ENCODE measurements at places on chromosomes 6 and 20. TPM values are rescaled to one million over a fixed set of nuclear protein-coding genes. Genes with fewer than 3 reads are reported as not detected.

Gene CLIC1
- 420 TPM for total RNA-seq

Gene PRKN
- total RNA-seq: 5.1 TPM

Gene SLC17A4
- total RNA-seq: not detected

Gene DEFB132
- not detected for total RNA-seq

Gene CALHM6
- total RNA-seq: 1.3 TPM

Gene BAK1
- total RNA-seq: 51.4 TPM

DNA sequence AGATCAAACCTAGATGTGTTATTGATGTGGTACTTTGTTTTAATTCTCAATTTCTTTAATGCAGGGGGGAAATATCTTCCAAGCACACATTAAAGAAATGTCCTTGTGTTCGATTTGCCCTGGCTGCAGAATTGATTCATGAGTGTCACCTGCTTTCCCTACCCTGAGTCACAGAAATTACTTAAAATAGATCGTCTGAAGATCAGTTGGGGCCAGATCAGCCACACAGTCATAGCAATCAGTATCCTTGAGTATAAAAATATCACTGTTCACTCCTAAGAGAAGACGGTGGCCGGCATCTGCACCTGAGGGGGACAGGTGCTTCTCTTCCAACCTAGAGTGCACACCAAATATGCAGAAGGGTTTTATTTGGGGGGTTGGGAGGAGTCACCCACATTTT, 115.2 kb upstream of the RIN2 start:
- no peak overlapping the region for H3K4me3 ChIP-seq
- H3K4me1 ChIP-seq: no peaks in the 10 kb centered on the region
- no peak for DNase-seq
- H3K27ac ChIP-seq: no peak overlapping the region
- no peaks in the 10 kb centered on the region for H3K27me3 ChIP-seq

- no peak for DNase-seq
- H3K27ac ChIP-seq: no peak overlapping the region
- peaks cover 38% of the 10 kb centered on the region for H3K4me1 ChIP-seq
- H3K4me3 ChIP-seq: no peak overlapping the region
- H3K27me3 ChIP-seq: peaks cover 2% of the 10 kb centered on the region
Observed at GRCh38 chr6:14442242-14442641, 324.7 kb downstream of the CD83 start.

DNA sequence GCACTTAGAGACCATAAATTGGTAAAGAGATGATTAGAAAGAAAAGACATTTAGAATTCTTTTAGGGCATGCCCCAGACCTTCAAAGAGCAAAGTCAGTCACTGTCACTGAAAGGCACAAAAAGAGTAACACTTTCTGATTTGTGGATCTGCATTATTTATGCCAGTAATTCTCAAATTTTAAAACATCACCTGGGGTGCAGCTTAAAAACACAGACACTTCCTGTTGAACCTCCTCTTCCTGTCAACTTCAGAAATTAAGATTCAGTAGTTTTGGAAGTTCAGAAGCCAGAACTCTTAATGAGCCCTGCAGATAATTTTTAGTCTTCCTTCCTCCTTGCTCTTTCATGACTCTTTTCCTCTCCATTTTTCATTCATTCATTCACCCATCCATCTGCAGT, 137.5 kb downstream of the NRN1 start:
- no peak for DNase-seq
- H3K27ac ChIP-seq: no peak overlapping the region
- H3K4me1 ChIP-seq: peaks cover 9% of the 10 kb centered on the region
- H3K36me3 ChIP-seq: no peaks in the 10 kb centered on the region

DNA sequence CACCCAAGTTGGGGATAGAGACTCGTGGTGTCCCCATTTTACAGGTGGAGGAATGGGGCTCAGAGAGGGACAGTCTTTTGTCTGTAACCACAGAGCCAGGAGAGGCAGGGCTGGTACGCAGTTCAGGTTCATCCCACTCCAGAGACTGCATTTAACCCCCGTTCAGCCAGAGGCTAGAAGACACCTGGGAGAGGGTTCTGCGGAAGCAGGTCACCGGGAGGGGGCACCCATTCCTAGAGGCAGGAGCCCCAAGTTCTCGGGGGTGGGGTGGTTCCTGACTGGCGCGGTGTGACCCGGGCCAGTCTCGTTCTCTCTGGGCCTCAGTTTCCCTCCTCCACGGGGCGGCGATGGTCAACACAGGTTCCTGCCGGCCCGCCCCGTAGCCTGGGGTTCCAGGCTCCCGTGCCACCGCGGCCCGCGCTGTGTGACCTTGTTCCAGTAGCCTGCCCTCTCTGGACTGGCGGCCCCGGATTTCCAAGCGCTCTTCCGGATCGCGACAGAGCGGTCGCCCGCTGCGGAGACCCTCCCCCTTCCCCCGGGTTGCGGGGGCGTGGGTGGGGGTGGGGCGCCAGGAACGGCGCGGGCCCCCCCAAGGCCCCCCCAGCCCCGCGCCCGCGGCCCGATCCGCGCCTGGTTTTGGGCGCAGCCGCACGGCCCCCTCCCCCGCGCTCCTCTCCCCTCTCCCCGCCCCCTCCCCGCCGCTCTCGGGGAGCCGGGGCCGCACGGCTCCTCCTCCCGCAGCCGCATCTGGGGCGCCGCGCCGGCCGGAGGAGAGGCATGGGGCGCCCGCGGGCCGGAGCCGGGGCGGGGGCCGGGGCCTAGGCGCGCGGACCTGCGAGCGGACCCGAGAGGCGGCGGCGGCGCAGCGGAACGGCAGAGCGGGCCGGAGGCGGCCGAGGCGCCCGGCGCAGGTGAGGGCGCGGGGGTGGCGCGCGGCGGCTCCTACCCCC, at the start of gene DLGAP4:
Gene DLGAP4 (plus strand): TSS at position 738 of the 950 bp plus-strand sequence. CDS start 125,379 bp downstream, outside the sequence.
- no peak within 1 kb of the TSS for H3K27ac ChIP-seq
- DNase-seq: no peak
- H3K4me1 ChIP-seq: peaks cover 4% of the 10 kb centered on the region

GRCh38 chr6:27188885-27189418, 58.5 kb upstream of the PRSS16 start:
- H3K27ac ChIP-seq: no peak overlapping the region
- peak; percentile 55 for DNase-seq
- H3K4me3 ChIP-seq: peak overlapping the region; percentile 95
- peaks cover 3% of the 10 kb centered on the region for H3K27me3 ChIP-seq
- no peaks in the 10 kb centered on the region for H3K36me3 ChIP-seq

- DNase-seq: no peak
- no peak overlapping the region for H3K27ac ChIP-seq
- no peaks in the 10 kb centered on the region for H3K27me3 ChIP-seq
- peaks cover 7% of the 10 kb centered on the region for H3K36me3 ChIP-seq
Observed at GRCh38 chr20:33784225-33784624, 26.9 kb upstream of the CHMP4B start.

DNA sequence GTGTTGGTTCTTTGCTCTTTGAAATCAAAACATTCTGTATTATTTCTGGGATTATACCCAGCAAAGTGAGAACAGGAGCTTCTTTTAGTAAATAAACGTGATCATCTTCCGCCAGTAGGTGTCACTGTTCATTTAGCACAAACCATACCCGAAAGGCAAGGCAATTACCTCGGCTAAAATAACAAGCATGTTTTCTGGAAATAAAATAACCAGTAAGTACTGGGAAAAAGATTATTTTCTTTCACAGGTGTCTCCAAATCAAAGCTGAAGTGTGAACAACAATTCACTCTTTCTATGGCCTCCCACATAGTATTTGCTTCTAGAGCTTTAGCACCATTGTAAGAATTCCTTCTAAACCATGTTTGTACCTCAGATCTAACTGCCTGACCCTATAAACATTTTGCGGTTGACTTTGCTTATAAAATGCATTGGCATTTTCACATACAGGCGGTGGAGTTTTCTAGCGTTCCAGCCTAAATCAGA, 144.6 kb upstream of the AGPAT4 start:
- DNase-seq: peak; percentile 61
- H3K4me1 ChIP-seq: peaks cover 27% of the 10 kb centered on the region
- H3K36me3 ChIP-seq: no peaks in the 10 kb centered on the region
- H3K4me3 ChIP-seq: no peak overlapping the region
- peaks cover 13% of the 10 kb centered on the region for H3K27me3 ChIP-seq

DNA sequence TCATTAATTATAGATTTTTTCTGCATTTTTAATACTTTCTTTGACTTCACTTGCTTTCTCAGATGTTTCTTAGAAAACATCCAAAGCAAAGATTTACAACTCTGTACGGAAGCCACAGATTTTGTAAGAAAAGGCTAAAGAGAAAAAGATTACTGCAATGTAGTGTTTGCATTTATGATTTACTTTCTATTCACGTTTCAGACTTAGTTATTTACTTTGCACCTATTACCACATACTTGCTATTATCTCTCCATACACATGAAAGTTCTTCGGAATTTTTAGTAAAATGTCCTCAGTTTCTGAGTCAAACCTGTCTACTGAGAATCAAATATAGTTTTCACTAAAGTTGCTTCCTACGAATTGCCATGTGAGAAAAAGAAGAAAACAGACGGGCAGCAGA, 22.2 kb upstream of the PHACTR2 start:
- H3K36me3 ChIP-seq: peaks cover 10% of the 10 kb centered on the region
- H3K4me1 ChIP-seq: peaks cover 9% of the 10 kb centered on the region
- no peaks in the 10 kb centered on the region for H3K27me3 ChIP-seq
- DNase-seq: no peak

- H3K27ac ChIP-seq: no peak overlapping the region
- peaks cover 2% of the 10 kb centered on the region for H3K27me3 ChIP-seq
- peaks cover 4% of the 10 kb centered on the region for H3K4me1 ChIP-seq
- H3K4me3 ChIP-seq: no peak overlapping the region
Observed at GRCh38 chr6:166776571-166776970, 149.5 kb upstream of the RPS6KA2 start.

DNA sequence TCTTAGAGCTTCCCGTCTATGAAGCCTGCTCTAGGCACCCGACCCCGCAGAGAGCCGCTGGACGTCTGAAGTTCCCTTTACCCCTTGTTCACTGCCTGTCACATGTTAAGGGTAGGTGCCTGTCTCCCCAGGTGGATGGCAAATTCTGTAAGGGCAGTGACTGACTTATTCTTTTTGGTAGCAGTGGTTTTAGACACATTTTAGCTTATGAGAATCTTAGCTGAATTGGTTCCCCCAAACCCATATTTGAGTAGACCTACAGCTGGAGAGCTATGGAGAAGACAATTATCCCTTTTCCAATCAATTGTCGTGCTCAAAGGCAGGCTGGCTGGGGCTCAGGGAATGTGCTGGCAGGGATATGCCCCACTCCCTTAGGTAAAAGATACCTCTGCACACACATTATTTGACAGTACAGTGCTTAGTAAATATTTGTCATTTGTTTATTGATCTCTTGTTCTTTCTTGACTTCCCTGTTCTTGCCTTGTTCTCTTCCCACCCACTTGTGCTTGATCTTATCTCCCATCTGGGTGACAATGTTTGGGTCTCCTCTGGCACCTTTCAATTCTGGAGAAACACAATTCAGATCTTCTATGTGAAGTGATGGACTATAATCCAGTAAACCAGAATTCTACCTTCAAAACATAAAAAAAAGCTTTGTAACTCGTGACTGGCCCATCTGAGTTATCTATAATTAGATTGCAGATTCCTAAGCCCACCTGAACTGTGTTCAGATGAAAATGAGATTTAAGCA, 114.3 kb upstream of the SLC2A12 start:
- no peaks in the 10 kb centered on the region for H3K27me3 ChIP-seq
- H3K4me3 ChIP-seq: no peak overlapping the region
- no peak overlapping the region for H3K27ac ChIP-seq
- H3K36me3 ChIP-seq: peaks cover 9% of the 10 kb centered on the region

GRCh38 chr6:97049253-97050011, 124.9 kb downstream of the KLHL32 start:
- H3K36me3 ChIP-seq: no peaks in the 10 kb centered on the region
- H3K27ac ChIP-seq: no peak overlapping the region
- H3K27me3 ChIP-seq: no peaks in the 10 kb centered on the region
- H3K4me3 ChIP-seq: no peak overlapping the region
- H3K4me1 ChIP-seq: peaks cover 3% of the 10 kb centered on the region

DNA sequence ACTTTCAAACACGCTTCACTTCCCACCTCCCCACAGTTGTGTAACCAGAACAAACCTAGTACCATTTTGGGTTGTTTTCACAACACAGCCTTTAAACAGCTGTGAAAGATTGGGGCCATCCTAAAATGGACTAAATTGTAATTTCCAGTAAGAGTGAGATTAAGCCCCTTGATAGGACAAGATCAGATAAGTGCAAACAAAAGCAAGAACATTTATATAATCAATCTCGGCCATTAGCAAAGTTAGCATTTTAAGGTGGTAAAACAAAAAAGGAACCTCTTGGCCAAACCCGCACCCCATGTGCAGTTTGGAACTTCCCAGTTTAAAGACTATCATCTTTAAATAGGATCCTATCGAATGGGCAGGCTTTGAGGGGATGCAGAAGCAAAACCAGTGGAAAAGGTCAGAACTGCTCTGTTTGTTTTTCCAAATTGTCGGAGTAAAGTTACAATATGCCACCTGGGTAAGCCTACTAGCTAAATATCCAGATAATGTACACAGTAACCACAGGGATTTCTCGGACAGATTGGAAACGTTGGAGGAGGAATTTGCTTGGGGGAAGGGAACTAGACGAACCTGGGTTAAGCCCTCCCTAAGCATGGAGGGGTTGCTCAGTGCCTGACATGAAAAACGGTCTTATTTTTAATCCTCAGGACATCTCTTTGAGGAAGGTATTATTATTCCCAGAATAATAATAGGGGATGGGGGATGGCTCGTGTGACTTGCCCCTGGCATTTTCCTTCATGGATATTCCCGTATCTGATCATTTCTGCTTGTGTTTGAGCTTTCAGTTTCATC, 159.8 kb upstream of the SALL4 start:
- DNase-seq: no peak
- H3K4me1 ChIP-seq: peaks cover 18% of the 10 kb centered on the region
- no peaks in the 10 kb centered on the region for H3K36me3 ChIP-seq
- no peak overlapping the region for H3K27ac ChIP-seq
- peaks cover 1% of the 10 kb centered on the region for H3K27me3 ChIP-seq
- H3K4me3 ChIP-seq: no peak overlapping the region

DNA sequence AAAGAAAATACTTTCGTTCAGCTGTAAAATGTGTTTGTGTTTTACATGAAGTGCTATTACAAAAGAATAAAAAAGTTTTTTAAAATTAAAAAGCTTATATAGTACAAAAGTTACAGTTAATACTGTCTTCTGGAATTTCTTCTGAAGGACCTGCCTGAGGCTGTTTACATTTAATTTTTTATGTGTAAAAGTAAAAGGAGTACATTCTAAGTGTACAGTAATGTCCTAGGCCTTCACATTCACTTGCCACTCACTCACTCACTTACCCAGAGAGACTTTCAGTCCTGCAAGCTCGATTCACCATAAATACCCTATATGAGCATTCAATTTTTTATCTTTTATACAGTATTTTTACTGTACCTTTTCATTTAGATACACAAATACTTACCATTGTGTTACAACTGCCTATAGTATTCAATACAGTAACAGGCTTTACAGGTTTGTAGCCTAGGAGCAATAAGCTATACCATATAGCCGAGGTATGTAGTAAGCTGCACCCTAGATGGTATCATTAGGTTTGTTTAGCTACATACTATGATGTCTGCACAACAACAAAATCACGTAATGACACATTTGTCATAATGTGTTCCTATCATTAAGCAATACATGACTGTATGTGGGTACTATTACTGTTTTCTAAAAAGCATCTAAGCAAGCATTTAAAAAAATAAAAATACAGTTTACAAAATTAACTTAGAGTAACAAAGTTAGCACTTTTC, 33.0 kb downstream of the RNF146 start:
- H3K36me3 ChIP-seq: peaks cover 14% of the 10 kb centered on the region
- no peak for DNase-seq
- H3K4me3 ChIP-seq: no peak overlapping the region
- no peak overlapping the region for H3K27ac ChIP-seq

GRCh38 chr6:32402812-32403211, 4.2 kb downstream of the BTNL2 start:
- H3K4me3 ChIP-seq: no peak overlapping the region
- H3K27ac ChIP-seq: no peak overlapping the region
- H3K27me3 ChIP-seq: peaks cover 4% of the 10 kb centered on the region
- peaks cover 4% of the 10 kb centered on the region for H3K4me1 ChIP-seq
- H3K36me3 ChIP-seq: no peaks in the 10 kb centered on the region
